ENCODE measurements at places on chromosomes 7 and 10. TPM values are rescaled to one million over a fixed set of nuclear protein-coding genes. Genes with fewer than 3 reads are reported as not detected.
A peak's percentile ranks its signal among the peaks of the same experiment; 100 is the strongest.

- ATAC-seq, result no peak
Observed at GRCh38 chr7:136585954-136586670, 282.3 kb upstream of the CHRM2 start.

Gene ZNF485
- total RNA-seq, result 3.8 TPM

- ATAC-seq, result peak; percentile 79
Observed at GRCh38 chr7:36723951-36724664, at the start of gene AOAH. Gene AOAH, minus strand, starts transcription at chr7:36724494. Its CDS starts 346 bp downstream, at chr7:36724148.

GRCh38 chr7:40965774-40966173 lies 737.1 kb downstream of the INHBA start:
- no peak for ATAC-seq

GRCh38 chr7:143287339-143287934 lies 714 bp upstream of the CASP2 start:
- no peak for ATAC-seq

DNA sequence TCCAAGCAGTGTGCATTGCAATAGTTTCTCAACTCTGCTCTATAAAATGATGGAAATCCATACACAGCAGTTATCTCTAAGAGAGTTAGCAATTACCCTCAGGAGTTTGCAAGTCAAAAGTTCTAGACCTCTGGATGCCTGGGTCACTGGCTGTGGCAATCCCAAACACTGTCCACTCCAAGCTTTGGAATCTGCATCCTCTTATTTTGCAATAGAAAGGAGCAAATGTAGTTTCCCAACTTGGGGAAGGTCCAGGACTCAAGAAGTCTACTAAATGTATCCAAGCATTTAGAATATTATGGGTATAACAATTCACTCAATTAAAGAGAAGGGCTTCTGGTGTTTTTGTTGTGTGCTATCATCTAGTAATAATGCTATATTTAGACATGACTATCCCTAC lies 131.3 kb upstream of the NRP1 start:
- ATAC-seq, result no peak

Measured in activated T-helper 17 cell treated with anti-CD3 and anti-CD28 coated beads, Interleukin-2, amount 50 U/mL, for 72 hours (primary cell).